ENCODE measurements at places on chromosomes 5 and 9.

DNA sequence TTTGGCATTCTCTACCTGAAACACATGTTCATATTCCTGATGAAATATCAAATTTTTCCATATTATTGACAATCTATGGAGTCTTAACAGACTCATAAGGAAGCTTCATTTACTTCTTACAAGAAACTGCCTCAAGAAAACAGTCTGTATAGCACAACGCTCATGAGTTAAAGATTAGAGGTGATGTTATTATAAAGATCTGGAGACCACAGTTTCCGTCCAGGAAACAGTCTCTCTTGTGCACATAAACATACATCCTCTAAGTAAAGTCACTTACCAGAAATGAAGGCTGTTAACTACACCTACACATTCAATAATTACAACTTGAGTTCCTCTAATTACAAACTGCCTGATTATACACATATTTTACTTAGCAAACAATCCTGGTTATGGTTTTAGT is 86.9 kb downstream of the RAPGEF6 start:
- DNase-seq, result no peak

- no peak for DNase-seq
Measured at GRCh38 chr5:140118302-140118936, 4.5 kb downstream of the PURA start.

GRCh38 chr5:87122151-87122977 is 145.3 kb upstream of the RASA1 start:
- no peak for DNase-seq

DNA sequence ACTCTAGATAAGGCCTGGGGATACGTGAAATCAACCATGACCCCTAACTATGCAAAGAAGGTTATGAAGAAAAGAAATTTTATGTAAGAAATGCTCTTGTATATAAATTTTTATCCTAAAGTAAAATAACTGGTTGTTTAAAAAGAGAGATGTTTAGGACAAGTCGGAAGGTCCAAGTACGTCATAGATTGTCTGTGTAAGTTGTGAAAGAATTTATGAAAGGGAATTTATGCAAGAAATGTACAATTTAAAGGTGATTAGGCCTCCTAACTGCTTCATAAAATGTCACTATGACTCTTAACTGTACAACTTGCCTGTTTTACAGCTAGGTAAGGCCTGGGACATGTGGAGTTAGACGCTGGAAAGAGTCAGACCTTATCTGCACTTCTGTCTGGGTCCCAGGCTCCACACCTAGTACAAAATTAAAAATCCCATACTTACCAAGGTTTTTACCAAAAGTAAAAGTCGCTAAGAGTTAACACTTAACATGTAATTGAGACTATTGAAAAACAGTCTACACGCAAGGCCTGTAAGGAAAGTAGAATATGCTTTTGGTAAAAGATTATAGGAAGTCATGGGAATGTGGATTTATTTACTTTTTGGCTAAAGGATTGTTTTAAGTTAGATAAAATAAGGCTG is 77.4 kb downstream of the KIAA0825 start:
- DNase-seq, result no peak

GRCh38 chr5:167205881-167206280 is 1085.6 kb upstream of the WWC1 start:
- no peak for DNase-seq

DNA sequence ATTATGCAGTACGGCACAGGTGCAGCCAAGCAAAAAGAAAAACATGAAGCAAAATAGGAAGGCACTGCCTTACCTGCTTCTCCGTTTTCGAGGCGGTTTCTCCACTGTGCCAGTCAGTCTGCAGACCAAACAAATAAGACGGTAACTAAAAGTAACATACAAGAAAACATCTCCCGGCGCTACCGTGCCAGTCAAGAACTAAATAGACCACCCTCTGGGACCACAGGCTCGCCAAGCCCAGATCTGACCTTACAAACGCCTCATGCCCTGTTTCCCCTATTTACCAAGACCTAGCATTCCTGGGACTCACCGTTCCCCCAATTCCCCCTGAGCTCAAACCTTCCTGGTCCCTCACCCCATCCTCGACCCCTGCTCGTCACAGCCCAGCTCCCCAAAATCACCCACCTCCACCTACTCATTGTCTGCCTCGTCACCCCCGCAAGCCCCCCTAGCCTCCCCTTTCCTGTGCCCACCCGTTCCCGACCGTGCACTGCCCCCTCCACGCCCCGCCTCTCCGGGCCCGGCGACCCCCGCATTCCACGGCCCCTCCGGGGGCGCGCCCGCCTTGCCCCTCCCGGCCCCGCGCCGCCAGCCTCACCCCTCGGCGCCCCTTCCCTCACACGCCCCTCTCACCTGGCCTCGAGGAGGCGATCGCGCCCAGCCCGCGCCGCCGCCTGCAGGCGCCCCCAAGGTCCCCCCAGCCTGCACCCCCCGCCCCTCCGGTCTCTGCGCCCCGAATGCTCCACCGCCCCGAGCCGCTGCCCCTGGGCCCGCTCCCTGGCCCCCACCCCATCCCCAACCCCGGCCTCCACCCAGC is 560 bp downstream of the SCAI start:
- no peak for DNase-seq

DNA sequence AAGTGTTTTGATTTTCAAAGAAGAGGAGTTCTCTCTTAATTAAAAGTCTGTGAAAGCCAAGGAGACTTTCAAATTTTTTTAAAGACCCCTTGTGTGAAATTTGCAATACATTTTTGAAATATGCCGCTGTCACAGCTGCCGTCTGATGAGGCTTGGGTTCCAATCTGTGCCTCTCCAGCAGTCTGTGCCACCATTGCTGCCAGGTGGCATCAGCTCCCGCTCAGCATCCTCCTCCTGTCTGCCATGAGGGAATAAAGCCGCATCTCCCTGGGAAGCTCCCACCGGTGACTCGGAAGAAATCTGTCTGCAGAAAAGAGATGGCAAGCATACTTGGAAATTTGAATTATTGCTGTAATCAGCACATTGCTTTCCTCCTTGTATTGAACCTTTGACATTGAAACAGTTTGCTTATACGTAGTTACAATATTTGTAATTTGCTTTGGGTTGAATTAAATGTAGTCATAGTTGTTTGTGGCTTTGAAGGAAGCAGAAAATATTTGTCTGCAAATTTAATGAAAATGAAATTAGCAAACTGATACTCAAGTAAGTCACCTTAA is 145.7 kb upstream of the SNX2 start:
- no peak for DNase-seq

DNA sequence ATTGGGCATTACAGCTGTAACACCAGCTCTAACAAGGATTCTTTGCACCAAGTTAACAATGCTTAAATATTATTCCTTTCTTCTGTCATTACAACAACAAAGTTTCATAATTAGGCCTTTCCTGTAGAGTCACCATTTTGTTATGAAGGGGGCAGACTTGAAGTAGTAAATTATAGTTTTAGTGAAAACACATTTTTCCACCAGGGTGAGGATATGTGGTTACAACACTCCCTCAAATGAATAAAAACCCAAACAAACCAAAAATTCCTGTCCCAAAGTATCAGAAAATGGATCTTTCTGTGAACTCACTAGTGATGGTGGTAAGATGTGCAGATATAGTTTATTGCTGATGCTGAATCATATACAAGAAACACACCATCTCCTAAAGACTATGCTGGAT is 250.5 kb upstream of the TUT7 start:
- no peak for DNase-seq

DNA sequence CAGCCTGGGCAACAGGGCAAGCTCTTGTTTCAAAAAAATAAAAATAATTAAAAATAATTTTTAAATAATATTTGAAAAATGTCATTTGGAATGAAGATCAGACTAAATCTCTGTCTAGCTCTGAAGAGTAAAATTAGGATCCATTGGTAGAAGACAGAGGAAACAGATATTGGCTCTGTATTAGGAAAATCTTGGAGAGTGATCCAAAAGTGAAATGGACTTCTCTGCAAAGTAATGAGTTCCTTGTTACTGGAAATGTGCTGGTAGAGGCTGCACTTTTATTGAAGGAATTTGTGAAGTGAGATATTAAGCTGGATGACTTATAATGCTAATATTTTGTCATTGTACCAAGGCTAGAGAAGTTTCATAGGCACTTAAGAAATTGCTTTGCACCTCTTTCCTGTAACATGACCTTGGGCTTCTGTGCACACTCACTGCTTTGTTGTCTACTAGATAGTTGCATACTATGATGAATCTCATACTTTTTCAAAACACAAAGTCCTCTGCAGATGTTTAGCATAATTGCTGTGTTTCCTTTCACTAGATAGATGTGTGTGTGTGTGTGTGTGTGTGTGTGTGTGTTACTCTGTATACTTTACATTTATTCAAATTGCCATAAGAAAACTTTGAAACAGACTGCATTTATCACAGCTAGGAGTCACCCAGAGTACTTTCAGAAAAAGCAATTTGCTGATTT is 13.1 kb downstream of the THBS4 start:
- DNase-seq, result no peak

- DNase-seq, result no peak
Measured at GRCh38 chr5:107516452-107517184, 154.1 kb downstream of the EFNA5 start.

GRCh38 chr5:115414406-115415142 is 118.1 kb upstream of the CCDC112 start:
- no peak for DNase-seq

DNA sequence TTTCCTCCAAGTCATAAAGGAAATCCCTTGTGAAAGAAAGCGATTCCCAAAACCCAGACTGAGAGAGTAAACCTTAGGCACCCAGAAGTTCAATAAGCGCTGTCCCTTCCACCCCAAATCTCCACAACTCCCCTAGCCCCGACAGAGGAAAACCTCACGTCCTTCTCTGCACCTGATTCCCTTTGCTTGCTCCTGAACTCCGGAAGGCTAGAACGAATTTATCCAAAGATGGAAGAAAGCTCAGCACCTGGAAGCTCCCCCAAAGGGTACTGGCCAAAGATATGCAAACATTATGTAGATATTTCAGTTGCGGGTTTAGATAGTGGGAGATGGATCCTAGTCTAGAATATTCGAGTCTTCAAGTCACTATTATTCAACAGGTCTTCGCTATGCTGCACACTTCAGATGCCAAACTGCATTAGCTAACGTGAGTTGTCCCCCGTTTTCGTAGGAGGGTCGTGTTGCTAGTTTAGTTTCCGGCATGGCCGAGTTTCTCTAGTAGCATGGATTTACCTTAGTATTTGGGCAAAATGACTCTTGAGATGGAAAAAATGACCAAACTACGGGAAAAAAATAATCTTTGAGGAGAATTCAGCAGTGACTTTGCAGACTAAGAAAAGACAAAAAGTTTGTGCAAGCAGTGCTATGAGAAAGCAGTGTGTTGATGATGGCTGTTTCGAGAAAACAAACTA is 27.7 kb downstream of the NR2F1 start:
- DNase-seq, result no peak

- DNase-seq, result no peak
Measured at GRCh38 chr9:132142924-132143323, 18.9 kb upstream of the NTNG2 start.

DNA sequence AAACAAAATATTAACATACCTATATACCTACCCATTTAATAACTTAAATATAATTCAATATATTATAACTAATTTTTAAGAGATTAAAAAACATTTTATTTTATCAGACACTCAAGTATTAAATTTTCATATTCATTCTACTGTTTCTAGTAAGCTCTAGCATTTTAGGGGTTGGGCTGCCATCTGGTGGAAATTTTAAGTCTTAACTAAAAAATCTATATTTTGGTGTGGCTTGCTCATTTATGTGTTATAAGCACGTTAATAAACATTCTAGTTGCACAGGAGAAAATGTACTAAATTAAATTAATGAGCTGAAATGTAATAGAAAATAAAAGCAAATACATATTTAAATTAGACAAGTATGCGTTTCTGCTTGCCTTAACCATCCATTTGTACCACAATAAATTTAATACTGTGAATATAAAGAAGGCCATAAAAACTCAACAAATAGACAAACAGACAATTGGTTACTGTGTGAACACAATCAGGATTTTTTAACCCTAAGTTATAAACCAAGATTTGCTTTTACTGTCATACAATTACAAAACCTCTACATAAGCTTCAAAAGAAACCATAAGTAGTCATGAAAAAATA is 1728.3 kb upstream of the CDH9 start:
- no peak for DNase-seq

GRCh38 chr5:59354811-59355210 is 538.7 kb downstream of the PDE4D start:
- DNase-seq, result no peak

DNA sequence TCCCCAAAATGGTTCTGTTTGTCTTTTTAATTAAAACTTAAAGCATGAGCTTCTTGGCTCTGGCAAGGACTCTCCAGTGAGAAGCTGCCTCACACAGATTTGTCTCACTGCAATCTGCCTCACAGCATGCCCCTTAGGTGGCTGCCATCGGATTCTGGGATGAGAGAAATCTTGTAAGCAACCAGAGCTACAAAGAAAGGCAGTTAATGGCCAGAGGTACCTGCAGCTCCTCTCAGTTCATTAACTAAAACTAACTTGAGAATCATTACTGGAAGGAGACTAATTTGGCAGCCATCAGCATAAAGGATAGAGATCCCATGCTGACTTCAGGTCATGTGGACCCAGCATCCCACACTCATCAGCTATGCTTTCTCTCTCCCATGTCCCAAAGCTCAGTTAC is 220.6 kb upstream of the DMAC1 start:
- DNase-seq, result no peak

DNA sequence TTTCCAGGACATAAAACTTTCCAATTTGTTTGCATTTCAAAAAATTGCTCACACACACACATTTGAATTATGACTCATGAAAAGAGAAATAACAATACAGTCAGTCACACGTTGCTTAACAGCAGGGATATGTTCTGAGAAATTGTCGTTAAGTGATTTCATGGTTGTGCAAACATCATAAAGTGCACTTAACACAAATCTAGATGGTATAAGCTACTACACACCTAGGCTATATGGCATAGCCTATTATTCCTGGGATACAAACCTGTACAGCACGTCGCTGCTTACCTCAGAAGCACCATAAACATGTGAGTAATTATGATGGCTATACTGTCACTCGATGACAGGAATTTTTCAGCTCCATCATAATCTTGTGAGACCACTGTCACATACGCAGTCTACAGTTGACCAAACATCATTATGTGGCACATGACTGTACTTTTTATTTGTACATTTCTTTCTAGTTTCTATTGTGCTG is 378.2 kb downstream of the ACTL7B start:
- no peak for DNase-seq

GRCh38 chr5:139064613-139065012 is 133.6 kb downstream of the SIL1 start:
- DNase-seq, result no peak

DNA sequence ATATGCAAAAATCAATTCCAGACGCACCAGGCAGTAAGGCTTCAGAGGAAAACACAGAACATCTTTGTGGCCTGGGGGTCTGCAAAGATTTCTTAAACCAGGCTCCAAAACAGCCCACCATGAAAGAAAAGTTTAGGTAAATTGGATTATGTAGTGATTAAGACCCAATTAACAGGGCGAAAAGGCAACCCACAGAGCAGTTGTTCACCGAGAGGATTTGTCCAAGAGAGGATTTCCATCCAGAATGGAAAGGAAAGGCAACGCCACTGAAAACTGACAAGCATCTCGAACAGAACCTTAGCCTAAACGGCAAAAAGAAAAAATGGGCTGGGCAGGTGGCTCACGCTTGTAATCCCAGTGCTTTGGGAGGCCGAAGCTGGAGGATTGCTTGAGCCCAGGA is 37.4 kb downstream of the GLT6D1 start:
- DNase-seq, result no peak

- DNase-seq, result no peak
Measured at GRCh38 chr9:127497656-127498290, 46.5 kb downstream of the LRSAM1 start.

All from thoracic aorta (tissue), 2 donors.